ENCODE measurements at places on chromosomes 13 and 19. TPM values are rescaled to one million over a fixed set of nuclear protein-coding genes. Genes with fewer than 3 reads are reported as not detected.

RAB3A gene
- total RNA-seq: 0.67 TPM

PKN1 gene
- 77.5 TPM for total RNA-seq

TMC4 gene
- 1.1 TPM for total RNA-seq

SNAPC2 gene
- total RNA-seq: 28.0 TPM

PTH2 gene
- total RNA-seq: not detected

ZNF562 gene
- total RNA-seq: 5.2 TPM

ADGRE2 gene
- total RNA-seq: 1.1 TPM

CYSLTR2 gene
- not detected for total RNA-seq

OR7A5 gene
- not detected for total RNA-seq

PLVAP gene
- total RNA-seq: not detected

FCER2 gene
- total RNA-seq: not detected

LILRB3 gene
- 0.17 TPM for total RNA-seq

NLRP5 gene
- 0.03 TPM for total RNA-seq

RFPL4A gene
- 0.84 TPM for total RNA-seq

MAB21L1 gene
- not detected for total RNA-seq

SLC25A41 gene
- total RNA-seq: 0.13 TPM

CEACAM20 gene
- total RNA-seq: not detected

CLDN10 gene
- 0.15 TPM for total RNA-seq

NECTIN2 gene
- 69.2 TPM for total RNA-seq

POLRMT gene
- total RNA-seq: 86.6 TPM

SYT5 gene
- 3.0 TPM for total RNA-seq
